ENCODE measurements at places on chromosomes 13 and 19.

DNA sequence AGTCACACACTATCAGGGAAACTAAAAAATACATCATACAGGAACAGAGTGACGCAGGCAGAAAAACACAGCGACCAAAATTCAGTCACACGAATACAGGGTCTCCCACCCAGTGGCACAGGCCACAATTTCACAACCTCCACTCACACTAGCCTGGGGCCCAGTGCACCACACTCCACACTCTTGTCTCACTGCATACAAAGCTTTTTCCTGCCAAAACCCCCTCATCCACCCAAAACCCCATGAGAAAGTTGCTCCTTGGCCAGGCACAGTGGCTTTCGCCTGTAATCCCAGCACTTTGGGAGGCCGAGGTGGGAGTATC, 1.2 kb downstream of the S1PR5 start:
- no peak for DNase-seq

DNA sequence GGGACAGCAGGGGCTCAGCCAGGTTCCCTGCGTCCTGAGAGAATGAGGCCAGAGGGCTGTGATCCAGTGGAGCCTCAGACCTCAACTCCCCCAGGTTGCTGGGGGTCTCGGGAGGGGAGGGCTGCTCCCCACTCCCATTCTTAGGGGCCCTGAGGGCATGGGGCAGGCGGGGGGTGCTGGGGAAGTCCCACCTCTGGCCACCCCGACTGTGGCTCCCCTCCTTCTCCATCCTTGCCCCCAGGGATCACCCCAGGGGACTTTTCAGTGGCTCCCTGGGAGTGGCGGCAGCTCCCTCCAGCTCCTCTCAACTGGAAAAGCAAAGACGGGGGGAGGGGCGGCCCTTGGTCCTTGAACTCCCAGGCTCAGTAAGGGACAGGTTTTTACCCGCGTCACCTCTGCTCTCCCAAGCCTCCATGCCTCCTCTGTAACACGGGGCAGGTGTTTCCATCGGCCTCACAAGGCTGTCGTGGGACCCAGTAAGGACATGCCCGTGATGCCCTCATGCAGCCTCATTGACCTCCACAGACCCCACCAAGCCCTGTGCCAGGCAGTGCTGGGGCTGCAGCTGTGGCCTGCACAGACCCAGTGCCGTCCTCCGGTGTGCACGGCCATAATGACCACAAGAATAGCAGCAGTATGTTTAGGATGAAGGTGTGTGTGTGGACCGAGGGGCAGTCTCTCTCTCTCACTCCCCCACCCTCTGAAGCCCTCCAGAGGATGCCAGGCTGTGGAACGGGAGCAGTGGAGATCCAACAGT, 11.6 kb upstream of the TOMM40 start:
- DNase-seq: no peak

DNA sequence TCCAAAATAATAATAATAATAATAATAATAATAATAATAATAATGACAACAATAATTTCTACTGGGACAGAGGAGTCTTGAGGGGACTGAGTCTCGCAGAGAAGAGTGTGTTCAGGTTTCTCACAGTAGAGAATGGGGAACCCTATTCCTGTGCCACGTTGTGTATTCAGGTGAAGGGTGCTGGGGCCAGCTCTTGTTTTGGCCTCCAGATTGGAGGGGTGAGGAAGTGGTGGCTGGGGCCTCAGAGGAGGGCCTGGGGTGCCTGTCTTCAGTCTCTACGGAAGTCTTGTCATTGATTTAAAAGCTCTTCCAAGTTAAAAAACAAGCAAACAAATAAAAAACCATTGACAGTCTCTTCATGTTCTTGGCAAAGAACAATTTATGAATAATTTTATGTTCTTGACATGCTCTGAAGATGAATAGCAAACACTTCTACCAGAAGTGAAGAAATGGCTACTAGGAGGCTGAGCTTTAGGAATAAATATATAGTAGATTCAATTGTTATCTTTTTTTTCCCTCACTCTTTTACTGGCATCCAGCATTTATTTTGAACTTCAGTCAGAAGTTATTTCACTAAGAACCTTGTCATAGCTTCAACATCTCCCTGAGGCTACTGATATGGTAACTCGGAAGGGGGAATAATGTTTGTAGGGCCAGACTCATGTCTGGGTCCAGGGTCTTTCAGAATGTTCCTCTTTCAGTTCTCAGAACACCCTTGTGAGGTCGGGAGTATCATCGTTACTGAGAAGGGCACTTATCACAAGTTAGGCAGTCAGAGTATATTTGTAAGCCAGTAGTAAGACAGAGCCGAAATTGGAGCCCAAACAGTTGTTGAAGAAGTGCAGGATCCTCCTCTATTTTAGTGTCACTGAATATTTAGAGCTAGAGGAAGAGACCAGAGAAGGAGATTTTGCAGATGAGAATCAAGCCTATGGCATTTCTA, 13.1 kb downstream of the LRCH1 start:
- DNase-seq: peak; percentile 22

- DNase-seq: no peak
Observed at GRCh38 chr13:99250982-99251825, 7.0 kb downstream of the GPR18 start.

DNA sequence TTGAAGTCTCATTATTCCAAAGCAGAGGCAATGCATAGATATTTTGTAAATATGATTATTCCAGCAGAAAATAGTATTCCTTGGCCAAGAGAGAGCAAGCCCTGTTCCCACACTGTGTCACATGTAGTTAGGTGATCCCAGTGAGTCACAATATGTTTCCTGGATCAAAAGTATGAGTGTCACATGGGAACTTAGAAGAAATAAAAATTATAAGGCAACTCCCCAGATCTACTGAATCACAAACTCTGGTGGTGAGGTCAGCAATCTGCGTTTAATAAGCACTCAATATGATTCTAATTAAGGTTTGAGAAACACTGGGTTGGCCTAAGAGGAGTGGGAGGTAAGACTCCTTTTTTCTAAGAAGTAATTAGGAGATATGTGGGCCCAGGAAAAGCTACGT, 1504.5 kb upstream of the PCDH20 start:
- no peak for DNase-seq

GRCh38 chr13:64884976-64885375, 2345.2 kb downstream of the PCDH9 start:
- DNase-seq: no peak

DNA sequence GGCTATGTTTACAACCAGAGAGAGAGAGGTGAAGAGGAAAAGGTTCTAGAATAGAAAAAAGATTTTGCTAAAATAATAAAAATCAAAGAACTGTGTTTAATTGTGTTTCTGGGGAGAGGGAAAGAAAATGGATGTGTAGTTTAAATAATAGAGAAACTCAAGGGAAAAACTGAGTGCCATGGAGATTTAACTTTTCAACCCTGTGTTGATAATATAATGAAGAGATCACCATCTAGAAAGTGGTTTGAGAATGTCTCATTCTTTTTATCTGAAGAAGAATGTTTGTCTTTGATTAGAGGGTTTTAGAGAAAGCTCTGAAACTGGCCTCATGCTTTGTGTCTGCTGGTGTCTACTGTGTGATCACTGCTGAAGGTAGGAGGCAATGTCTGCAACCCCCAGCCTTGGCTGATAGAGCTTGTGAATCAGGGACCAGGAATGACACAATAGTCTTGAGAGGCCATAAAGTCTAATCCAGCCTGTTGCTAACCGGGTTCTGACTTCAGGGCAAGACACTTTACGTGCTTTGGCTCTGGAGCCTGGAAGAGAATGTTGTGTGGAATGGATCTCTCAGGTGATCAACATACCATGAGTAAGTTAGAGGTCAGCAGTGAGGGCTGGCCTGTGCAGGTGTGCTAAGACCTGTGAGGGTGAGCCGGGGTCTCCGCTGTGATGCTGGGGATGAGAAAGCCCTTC, 5.4 kb downstream of the COL4A2 start:
- no peak for DNase-seq

DNA sequence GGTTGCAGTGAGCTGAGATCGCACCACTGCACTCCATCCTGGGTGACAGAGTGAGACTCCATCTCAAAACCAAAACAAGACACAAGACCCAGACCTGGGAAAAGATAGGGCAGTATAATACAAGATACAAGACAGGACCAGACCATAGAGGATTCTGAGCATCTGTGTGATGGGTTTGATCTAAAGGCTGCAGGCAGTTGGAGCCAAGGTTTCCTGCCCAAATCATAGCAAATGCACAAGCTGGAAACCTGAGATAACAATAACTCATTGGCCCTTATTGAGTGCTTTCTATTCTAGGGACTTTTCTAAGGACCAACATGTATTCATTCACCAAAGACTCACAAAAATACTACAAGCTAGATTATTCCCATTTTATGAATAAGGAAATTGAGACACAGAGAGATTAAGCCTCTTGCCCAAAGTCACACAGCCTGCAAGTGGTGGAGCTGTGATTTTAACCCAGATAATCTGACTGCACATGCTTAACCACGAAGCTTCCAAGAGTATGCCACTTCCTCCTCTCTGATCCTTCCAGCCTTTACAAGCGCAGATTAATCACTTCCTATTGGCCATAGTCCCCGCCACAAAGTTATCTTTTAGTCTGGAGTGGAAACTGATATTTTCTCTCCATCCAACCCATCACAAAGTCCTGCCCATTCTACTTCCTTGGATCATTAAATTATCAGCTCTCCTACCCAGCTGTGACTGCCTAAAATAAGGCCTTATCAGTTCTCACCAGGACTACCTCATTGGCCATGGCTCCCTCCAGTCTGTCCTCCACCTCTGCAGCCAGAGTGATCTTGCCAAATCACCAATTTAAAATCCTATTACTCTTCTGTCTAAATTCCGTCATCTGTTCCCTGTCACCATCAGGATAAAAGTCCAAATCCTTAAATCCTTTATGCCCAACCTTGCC, 147.2 kb downstream of the FLT1 start:
- peak; percentile 85 for DNase-seq

DNA sequence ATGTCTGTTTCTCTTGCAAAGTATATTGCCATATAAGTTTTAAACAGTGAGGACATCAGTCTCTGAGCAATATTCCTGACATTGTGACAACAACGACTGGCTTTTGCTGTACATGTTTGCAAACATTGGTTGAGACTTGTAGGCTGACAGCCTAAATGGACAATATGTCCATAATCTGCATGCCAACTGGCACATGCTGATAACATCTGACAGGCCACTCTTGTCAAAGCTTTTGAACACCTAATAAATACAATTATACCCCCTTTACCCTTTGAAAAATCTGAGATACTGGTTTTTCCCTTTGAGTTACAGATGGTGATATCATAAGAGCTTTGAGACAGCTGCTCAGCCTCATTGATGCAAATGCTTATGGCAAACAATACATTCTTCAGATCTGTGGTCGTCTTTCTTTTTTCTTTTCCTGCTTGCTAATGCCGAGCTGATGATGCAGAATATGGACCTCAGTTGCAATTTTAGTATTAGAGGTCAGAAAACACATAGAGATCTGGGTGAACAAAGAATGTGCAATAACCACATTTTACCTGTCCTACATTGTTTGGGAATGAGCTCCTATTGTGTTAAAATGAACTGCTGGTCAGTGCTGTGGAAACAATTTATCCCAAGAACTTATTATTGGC, 114.9 kb downstream of the RFC3 start:
- no peak for DNase-seq

DNA sequence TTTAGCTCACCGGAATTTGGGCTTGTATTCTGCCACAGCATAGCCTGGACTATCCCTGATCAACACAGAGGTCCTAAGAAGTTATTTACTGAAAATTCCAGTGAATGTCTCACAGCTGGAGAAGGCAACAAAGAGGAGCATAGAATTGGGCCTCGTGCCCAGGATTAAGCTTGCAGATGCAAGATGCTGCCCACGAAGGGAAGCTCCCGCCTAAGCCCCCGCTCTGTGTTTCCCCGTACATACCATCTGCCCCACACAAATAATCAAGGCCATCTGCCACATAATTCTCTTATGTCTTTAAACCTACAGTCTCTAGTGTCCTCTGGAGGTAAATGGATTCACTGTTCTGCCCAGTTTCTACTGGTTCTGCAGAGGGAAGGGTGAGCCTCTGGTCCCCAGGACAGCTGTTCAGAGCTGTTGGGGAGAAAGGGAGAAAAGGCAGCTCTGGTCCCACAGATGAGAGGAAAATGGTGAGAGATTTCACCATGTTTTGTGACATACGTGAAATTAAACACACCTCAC, 7.4 kb upstream of the TPP2 start:
- no peak for DNase-seq

DNA sequence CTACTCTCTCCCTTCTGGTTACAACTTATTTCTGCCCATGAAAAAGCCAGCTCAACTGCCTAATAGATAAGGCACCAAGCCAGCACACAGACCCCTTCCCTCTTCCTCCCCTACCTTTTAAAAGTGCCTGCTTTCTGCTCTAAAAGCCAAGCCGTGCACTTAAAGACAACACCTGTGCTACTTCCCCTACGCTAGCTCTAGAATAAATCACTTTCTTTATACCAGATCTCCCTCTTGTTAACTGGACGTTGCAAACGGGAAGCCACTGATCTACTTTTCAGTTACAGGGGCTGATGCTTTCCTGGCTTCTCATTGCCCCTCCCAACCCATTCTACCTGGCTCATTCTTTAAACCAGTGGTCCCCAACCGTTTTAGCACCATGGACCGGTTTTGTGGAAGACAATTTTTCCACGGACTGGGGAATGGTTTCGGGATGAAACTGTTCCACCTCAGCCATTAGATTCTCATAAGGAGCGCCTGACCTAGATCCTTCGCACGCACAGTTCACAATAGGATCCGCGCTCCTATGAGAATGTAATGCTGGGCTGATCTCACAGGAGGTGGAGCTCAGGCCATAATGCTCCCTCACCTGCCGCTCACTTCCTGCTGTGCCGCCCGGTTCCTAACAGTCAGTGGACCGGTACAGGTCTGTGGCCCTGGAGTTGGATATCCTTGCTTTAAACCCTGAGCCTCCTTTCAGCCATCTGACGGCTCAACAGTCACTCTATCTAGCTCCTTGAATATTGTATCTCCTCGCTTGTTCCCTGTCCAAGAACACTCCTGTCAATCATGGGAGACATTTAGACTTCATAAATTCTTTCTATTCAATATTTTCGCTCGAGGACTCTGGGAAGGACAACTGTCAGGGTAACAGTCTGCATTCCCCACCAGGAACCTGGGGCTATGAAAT, 841 bp upstream of the ZNF223 start:
- DNase-seq: peak; percentile 52

- DNase-seq: no peak
Observed at GRCh38 chr13:35926859-35927530, 204.2 kb downstream of the DCLK1 start.

GRCh38 chr19:43818500-43818899, 8.6 kb upstream of the ZNF283 start:
- DNase-seq: no peak

GRCh38 chr19:43674596-43674995, 4.6 kb upstream of the PLAUR start:
- peak; percentile 67 for DNase-seq

All from hematopoietic multipotent progenitor cell treated with erythropoietin and hydrocortisone succinate and interleukin-3 and kit ligand, for 4 days (in vitro differentiated cells).